Cerebellum (tissue), 4 donors: ENCODE measurements at places on chromosomes 7 and 10. TPM values are rescaled to one million over a fixed set of nuclear protein-coding genes. Genes with fewer than 3 reads are reported as not detected.

GRCh38 chr10:67917679-67918078 is 33.2 kb downstream of the SIRT1 start:
- no peak for DNase-seq

DNA sequence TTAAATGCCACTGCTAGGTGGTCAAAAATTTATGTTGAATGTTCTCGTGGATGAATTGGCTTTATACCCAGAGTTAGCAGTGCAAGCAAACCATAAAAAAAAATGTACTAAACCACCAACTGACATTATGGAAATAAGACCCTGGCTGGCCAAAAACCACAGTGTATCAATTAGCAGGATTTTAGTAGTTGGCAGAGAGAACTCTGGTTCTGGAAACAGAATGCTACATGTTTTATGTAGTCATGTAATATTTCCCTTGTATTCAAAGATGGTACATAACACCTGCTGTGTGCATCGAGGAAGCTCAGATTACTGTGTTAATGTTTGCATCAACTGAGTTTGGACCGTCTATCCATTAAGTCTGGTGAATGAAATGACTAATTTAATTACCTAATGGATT is 618.5 kb downstream of the CCSER2 start:
- DNase-seq = no peak

GRCh38 chr7:1973321-1974251 is 259.2 kb downstream of the MAD1L1 start:
- DNase-seq = no peak

DNA sequence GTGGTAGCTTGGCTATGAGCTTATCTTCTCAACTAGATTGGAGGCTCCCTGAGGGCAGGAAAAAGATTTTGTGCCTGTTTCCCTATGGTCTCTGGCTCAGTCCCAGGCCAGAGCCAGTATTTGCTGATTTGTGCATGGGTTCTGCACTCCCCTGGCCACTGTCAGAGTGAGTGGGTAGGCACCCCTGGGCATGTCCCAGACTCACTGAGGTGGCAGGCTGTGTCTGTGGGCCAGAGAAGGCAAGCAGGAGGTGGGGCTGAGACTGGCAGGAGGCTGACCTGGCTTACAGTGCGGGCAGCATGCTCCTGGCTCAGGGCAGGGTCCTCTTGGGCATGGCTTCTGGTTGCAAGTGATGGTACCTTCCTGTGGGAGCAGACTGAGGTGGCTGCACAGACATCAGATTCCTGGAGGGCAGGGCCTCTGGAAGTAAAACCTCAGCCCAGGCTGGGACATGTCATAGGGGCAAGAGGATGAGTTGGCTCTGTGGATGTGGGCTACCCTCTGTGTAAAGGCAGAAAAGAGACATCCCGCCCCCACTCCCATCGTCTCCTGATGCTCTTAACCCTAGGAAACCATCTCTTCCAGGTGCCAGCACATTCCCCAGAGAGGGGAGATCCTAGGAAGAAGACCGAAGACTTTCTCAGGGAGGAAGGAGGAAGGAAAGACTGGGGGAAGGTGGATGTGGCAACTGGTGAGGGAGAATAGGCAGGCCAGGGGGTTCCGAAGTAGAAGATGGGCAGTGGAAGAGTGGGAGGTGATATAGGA is 4.3 kb downstream of the KCP start:
- DNase-seq = no peak

DNA sequence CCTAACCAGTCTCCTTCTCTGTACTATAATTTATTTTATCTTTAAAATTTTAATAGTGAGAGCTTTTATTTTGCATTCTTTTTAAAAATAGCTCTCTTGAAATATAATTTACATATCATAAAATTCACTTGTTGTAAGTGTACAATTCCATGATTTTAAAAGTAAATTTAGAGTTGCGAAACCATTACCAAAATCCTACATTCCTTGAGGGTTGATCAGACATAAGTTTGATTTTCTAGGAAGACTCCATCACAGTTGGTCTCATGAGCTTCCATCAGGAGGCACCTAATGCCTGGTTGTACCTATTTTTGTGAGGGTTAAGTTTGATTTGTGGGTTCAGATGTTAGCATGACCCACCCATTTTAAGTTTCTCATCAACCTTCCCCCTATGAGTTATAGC is 108.1 kb downstream of the BMPER start:
- no peak for DNase-seq

DNA sequence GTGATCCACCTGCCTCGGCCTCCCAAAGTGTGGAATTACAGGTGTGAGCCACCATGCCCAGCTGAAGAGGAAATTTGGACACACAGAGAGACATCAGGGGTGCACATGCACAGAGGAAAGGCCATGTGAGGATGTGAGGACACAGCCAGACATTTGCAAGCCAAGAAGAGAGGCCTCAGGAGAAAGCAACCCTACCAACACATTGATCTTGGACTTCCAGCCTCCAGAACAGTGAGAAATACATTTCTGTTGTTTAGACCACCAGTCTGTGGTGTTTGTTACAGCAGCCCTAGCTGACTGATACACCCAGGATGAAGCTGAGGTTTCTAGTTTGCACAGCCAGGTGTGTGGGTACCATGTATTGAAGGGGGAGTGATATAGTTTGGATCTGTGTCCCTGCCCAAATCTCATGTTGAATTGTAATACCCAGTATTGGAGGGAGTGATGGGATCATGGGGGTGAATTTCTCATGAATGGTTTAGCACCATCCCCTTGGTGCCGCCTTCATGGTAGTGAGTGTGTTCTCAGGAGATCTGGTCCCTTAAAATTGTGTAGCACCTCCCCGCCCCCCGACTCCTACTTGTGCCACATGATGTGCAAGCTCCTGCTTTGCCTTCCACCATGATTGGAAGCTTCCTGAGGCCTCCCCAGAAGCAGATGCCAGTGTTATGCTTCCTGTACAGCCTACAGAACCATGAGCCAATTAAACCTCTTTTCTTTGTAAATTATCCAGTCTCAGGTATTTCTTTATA is 64.7 kb upstream of the DUSP5 start:
- DNase-seq = no peak

The CHRM2 gene
- 3.0 TPM for total RNA-seq

GRCh38 chr7:143405173-143406001 is 3.3 kb downstream of the EPHA1 start:
- DNase-seq = no peak

GRCh38 chr10:78342827-78343653 is 309.4 kb downstream of the RPS24 start:
- no peak for DNase-seq

DNA sequence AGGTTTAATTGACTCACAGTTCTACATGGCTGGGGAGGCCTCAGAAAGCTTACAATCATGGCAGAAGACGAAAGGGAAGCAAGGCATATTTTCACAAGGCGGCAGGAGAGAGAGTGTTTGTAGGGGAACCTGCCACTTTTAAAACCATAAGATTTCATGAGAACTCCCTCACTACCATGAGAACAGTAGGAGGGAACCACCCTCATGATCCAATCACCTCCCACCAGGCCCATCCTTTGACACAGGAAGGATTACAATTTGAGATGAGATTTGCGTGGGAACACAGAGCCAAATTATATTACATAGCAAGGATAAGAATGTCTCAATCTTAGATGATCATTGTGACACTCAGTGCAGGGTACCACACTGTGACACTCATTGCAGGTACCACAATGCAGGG is 44.2 kb downstream of the MRPL32 start:
- no peak for DNase-seq

DNA sequence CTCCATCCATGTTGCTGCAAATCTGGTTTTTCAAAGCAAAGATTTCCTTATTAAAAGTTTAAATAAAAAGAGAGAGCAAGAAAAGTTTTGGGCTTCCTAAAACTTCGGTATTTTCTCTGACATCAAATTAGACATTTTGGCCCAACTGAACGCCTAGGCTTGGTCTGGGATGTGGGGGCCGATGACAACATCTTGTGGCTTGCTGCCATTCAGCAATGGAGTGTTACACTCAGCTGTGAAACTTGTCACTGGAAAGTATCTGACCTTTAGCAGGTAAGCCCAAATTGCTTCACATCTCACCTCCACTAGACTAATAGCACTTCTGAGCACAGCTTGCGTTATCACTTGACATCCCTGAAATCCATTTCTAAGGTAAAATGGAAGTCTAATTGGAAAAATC is 320.6 kb downstream of the GATA3 start:
- no peak for DNase-seq

The MRLN gene
- total RNA-seq = 12.2 TPM

The AQP1 gene
- total RNA-seq = 2.3 TPM

The ITPRID1 gene
- 0.27 TPM for total RNA-seq

The DNAH11 gene
- 6.9 TPM for total RNA-seq

The PNLIPRP3 gene
- total RNA-seq = not detected

- no peak for DNase-seq
Observed at GRCh38 chr10:17216217-17216900, 11.7 kb upstream of the VIM start.

The PON1 gene
- not detected for total RNA-seq

The MAGI2 gene
- total RNA-seq = 101 TPM

DNA sequence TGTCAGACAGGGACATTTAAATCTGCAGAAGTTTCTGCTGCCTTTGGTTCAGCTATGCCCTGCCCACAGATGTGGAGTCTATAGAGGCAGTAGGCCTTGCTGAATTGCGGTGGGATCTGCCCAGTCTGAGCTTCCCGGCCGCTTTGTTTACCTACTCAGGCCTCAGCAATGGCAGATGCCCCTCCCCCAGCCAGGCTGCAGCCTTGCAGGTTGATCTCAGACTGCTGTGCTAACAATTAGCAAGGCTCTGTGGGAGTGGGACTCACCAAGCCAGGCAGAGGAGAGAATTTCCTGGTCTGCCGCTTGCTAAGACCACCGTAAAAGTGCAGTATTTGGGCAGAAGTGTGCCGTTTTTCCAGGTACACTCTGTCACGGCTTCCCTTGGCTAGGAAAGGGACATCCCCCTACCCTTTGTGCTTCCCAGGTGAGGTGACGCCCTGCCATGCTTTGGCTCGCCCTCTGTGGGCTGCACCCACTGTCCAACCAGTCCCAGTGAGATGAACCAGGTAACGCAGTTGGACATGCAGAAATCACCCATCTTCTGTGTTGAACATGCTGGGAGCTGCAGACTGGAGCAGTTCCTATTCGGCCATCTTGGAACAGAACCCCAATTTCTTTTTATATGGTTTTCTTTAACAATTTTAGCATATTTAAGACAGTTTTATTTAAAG is 28.4 kb upstream of the VWDE start:
- DNase-seq = no peak

The ZNF239 gene
- 14.1 TPM for total RNA-seq

- DNase-seq = no peak
Observed at GRCh38 chr7:20797462-20798080, 10.9 kb upstream of the SP8 start.

The HECW1 gene
- total RNA-seq = 62.1 TPM

DNA sequence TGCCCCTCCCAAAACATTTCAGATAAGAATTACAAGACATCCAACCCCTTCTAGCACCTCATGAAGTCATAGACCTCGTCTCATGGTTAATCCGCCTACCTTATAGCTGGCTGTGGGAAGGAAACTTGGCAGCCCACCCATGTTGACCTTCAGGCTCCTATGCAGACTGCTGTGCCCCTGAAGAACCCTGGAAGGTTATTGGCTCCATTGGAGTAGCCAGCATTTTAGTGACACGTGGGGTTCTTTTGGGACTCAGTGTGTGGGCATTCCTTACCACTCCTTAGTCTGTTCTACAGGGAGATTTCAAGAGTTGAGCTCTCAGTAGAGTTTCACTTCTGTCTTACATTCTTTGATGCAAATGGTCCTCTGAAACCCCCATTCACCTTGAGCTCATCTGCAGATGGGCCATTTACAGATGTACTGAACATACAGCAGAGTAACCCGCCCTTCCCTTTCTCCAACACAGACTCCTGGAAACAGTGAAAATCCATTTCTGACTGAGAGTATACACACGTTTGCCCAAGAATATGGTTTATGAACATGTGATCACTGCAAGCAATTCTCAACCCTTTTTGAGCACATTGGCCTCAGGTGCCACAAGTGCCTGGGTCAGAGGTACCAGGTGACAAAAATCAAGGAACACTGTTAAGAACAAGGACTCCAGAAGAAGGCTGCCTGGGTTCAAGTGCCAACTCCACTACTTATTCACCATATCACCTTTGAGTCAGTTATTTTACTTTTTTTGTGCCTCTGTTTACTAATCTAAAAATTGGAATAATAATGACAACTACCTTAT is 54.0 kb upstream of the HECW1 start:
- no peak for DNase-seq

GRCh38 chr7:82389876-82390275 is 53.7 kb downstream of the CACNA2D1 start:
- no peak for DNase-seq

GRCh38 chr7:116232920-116233319 is 22.6 kb downstream of the TES start:
- DNase-seq = no peak

The PPP1R9A gene
- 62.0 TPM for total RNA-seq
